ENCODE measurements at places on chromosomes 12 and 14.

- DNase-seq, result no peak
Observed at GRCh38 chr14:99265571-99265970, 6.4 kb downstream of the BCL11B start.

DNA sequence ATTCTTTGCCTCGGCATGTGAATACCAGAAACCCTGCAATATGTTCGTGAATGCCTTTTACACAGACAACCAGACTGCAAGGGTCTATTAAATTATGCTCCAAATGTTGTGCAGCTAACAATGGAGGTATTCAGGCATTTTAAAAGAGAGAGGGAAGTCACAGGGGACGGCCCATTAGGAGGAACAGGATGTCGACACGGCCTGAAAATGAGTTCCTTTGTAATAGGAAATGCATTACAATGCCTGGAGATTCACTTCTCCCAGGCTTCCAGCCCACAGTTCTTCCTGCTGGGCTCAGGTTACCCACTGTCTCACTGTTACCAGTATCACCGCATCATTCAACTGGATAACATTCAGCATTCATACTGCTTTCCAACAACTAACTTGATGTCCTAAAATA lies 2.5 kb downstream of the DUSP6 start:
- DNase-seq, result no peak

DNA sequence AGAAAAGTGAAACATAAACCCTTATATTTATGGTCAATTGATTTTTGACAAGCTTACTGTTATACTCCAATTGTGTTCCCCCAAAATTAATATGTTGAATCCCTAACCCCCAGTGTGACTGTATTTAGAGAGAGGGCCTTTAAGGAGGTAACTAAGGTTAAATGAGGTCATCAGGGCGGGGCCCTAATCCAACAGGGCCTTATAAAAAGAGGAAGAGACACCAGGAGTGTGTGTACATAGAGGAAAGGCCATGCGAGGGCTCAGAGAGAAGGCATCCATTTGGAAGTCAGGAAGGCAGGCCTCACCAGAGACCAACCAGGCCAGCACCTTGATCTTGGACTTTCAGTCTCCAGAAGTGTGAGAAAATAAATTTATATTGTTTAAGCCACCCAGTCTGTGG lies 6.5 kb upstream of the VTI1B start:
- DNase-seq, result no peak

GRCh38 chr12:108950991-108951739 lies 69.7 kb downstream of the SVOP start:
- DNase-seq, result peak; percentile 46

- no peak for DNase-seq
Observed at GRCh38 chr14:33897878-33898535, 52.9 kb downstream of the EGLN3 start.

- no peak for DNase-seq
Observed at GRCh38 chr12:18468246-18469075, 207.1 kb downstream of the PIK3C2G start.

- no peak for DNase-seq
Observed at GRCh38 chr12:71721783-71722505, 32.7 kb upstream of the RAB21 start.

- DNase-seq, result peak; percentile 32
Observed at GRCh38 chr14:75493592-75494087, 28.6 kb upstream of the BATF start.

DNA sequence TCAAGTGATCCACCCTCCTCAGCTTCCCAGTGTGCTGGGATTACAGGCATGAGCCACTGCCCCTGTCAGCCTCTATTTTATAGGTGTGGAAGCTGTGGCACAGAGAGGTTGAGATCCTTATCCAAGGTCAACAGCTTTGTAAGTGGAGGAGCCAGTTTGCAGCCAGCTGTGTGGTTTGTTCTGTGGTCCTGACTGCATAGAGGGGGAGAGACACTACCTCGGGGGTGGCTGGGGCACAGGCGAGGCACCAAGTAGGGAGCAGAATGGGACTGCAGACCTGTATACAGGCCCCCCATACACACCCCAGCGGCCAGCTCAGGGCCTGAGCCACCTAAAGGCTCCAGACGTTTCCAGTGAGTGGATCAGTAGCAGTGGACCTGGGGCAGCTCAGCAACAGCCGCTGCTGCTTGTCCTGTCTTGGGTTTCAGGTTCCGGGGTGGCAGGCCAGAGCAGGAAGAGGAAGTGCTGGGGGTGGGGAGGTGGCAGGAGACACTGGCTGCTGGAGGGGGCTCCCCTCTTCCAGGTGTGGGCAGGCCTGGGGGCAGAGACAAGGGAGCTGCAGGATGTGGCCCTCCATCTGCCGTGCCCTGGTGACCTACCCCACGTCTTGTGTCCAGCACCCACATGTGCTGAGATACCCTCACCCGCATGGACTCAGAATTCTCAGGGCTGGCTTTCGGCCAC lies 11.0 kb downstream of the ORAI1 start:
- peak; percentile 34 for DNase-seq

DNA sequence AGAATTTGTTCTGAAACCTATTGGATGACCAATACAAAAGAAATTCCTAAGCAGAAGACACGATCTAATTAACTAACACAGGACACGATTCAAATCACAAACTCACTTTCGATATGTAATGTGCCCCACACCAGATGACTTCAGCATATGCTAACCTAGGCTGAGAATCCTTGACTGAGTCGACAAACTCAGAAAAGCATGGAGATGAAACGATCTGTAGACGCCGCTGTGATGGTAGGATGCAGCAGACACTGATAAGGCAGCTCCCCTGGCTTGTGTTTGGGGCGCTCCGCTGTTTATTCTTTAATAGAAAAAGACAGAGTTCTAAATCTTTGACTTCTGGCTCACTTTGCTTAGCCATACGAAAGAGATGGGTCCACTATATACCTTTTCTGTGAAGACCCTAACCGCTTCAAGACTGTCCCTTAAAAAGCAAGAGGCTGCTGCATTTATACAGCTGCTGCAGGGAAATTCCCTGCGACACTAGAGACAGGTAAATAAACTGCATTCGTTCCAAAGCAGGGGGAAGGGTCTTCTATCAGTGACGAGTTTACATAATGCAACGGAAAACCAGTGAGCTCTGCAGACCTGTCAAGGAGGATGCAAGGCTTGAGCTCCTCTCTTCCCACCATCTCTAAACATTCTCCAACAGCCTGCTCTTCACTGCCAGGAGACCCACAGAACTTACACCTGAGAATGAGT lies 929 bp downstream of the CHD8 start:
- DNase-seq, result no peak

DNA sequence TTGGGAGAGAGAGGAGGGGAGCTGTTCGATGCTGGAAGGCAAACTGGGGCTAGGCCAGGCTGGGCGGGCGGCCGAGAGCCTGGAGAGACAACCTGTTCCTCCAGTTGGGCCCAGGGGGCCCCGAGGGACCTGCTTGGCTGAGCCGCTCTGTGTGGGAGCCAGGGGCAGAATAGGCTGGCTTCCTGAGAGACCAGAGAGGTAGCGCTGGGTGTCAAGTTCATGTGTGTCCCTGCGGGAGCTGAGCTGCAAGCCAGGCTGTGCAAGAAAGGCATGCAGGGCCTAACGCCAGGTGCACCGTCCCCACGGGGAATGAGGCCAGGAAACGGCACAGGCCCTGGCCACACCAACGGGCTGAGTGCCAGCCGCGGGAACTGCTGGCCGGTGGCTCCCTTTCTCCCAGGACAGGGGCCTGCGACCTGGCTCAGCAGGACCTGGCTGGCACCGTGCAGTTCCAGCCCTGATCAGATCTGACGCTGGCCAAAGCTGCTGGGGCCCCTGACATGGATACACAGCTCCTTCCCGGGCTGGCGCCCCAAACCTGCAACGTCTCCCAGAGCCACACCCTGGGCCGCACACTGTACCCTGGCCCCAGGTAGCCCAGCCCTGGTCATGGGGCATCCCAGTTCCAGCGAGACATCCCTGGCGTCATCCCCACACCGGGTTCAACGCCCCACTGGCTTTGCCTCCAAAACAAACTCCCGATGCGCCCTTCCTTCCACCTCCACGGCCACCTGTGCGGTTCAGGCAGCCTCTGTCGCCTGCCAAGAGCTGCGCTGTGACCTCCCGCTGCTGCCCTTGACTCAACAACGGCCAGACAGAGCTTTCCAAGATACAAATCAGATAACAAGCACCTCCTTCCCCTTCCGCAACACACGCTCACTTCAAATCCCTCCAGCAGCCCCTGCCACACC lies 65.0 kb downstream of the RFLNA start:
- no peak for DNase-seq

DNA sequence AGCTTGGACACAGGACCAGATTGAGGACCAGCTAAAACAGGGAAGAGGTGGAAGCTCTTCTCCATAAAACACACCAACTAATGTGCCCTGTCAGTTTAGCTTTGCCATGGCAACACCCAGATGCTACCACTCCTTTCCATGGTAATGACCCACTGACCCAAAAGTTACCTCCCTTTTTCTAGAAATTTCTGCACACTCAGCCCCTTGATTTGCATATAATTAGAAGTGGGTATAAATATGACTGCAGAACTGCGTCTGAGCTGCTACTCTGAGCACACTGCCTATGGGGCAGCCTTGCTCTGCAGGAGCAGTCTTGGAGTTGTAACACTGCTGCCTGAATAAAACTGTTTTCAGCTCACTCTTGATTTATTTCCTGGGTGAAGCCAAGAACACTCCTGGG lies 3.2 kb upstream of the TDG start:
- no peak for DNase-seq

DNA sequence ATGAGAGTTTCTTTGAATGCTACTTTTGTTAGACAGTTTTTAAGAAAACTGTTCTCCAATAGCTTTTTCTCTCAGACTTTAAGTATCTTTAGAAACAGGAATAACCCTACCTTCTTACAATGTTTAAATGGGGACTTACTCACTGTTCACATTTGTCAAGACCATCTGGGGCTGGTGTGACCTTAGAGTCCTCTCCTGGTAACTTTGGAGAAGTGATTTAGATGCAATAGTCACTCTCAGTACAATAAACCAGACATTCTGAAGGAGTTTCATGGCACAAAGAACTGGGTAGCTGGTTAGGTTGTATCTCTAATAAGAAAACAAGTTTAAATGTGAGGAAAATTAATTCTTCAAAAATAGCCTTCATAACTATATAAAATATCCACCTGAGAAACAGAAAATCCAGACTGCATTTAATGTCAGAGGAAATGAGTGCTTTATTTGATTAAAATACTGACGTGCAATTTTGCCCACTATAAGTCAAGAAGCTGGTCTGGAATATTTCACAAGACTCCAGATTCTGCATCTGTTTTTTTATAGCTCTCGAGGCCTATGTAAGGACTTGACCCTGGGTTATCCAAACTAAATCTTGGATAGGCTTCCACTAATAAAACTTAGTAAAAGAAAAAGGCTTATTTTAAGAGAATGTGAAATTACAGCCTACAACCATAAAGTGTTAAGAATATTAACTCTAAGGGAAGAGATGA lies 108.7 kb downstream of the PTGER2 start:
- DNase-seq, result no peak

DNA sequence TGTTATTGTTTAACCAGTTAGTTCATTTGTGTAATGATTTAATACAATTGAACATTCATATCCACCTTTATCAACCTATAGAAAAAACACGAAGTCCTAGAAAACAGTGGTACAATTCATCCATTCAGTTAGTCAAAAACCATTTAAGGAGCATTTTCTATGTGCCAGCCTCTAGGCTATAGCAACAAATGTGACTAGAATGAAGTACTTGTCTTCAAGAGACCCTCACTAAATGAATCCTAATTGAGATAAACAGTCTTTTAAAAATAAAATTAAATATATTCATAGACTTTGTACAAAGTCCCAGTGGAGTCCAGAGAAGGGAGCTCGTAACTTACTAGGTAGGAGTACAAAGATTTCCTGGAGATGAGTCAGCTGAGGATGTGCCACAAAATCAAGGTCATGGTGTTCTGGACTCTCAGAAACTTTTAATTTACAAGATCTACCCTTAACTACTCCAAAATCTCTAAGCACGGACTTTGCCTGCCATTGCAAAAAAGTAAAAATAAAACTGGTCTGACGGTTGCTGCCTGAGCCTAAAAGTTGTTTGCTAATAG lies 430.7 kb upstream of the DCN start:
- DNase-seq, result no peak

- DNase-seq, result no peak
Observed at GRCh38 chr12:108586306-108586705, 11.6 kb downstream of the TMEM119 start.
